ENCODE measurements at places on chromosomes 5 and 9.

GRCh38 chr5:81789033-81789432 lies 38.1 kb upstream of the SSBP2 start:
- no peak for DNase-seq

DNA sequence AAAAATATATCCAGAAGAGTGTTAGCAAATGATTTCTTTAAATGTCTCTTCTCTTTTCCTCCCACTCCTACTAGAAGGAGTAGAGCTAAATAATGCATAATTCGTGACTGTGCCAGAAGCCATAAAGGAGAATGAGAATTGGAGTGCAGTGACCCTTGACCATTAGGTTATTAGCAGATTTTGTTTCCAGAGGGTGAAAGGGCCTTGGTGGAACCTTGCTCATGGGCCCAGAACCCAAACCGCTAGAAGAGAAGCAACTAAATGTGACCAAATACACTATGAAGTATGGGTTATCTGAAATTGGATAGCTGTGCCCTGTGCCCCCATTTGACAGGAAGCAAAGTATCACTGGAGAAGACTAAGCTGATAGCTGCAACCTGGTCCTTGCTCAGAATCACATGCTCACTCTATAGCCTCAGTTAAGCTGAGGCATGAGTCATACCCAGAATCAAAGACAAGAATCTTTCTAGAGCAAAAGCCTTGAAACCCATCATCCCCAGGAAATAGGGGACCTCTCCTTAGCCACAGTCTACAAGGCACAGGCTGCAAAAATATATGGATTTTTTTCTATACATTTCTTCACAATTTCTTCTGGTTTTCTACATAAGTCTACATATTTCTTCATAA lies 36.3 kb downstream of the CAPSL start:
- no peak for DNase-seq

- no peak for DNase-seq
These were observed 316.3 kb upstream of the POU5F2 start for GRCh38 chr5:94057655-94058054.

GRCh38 chr9:39588500-39589137 lies 233.2 kb downstream of the SPATA31A1 start:
- no peak for DNase-seq

DNA sequence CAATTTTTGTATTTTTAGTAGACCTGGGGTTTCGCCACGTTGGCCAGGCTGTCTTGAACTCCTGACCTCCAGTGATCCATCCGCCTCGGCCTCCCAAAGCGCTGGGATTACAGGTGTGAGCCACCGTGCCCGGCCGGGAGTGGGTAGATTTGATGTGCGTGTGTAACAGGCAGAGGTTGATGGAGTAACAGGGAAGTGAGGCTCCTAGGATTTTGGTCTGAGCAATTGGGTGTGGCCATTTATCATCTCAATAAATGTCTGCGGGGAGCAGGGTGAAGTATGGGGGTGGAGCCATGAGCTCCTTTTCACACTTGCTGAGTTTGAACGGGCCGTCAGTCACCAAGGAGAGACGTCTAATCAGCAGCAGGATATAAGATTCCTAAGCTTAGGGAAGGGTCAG lies 1.2 kb upstream of the REXO4 start:
- no peak for DNase-seq

DNA sequence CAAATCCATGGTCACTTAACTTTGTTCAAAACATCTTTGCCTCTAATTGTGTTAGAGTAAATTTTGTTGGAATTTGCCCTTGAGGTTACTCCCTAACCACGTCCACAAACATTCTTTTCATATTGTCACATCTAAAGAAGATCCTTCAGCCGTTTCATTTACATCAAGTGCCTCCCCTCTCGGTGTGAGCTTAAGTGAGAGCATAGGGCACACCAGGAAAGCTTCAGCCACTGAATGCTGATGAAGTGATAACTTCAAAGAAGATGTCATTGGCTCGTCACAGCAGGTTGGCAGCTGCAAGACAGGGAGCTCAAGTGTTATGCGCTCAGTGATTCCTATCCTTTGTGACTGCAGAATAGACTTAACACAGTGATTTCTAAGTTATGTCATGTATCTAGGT lies 49.6 kb upstream of the ADAMTS19 start:
- no peak for DNase-seq

GRCh38 chr9:83992407-83992806 lies 11.8 kb downstream of the RMI1 start:
- DNase-seq, result no peak

DNA sequence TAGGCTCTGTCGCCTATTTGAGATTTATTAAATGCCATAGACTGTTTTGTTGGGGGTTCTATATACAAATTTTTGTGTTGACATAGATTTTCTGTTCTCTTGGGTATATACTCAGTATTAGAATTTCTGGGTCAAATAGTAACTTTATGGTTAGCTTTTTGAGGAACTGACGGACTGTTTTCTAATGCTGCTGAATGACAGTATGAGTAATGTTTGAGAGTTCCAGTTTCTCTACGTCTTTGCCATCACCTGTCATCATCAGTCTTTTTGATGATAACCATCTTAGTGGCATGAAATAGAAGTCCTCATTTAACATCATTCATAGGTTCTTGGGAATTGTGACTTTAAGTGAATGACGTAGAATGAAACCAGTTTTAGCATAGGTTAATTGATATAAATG lies 60.1 kb downstream of the CCDC171 start:
- DNase-seq, result no peak

- DNase-seq, result no peak
These were observed 103.7 kb downstream of the ATPSCKMT start for GRCh38 chr5:10145923-10146401.

- no peak for DNase-seq
These were observed 148.8 kb downstream of the CCDC192 start for GRCh38 chr5:127851964-127852363.

DNA sequence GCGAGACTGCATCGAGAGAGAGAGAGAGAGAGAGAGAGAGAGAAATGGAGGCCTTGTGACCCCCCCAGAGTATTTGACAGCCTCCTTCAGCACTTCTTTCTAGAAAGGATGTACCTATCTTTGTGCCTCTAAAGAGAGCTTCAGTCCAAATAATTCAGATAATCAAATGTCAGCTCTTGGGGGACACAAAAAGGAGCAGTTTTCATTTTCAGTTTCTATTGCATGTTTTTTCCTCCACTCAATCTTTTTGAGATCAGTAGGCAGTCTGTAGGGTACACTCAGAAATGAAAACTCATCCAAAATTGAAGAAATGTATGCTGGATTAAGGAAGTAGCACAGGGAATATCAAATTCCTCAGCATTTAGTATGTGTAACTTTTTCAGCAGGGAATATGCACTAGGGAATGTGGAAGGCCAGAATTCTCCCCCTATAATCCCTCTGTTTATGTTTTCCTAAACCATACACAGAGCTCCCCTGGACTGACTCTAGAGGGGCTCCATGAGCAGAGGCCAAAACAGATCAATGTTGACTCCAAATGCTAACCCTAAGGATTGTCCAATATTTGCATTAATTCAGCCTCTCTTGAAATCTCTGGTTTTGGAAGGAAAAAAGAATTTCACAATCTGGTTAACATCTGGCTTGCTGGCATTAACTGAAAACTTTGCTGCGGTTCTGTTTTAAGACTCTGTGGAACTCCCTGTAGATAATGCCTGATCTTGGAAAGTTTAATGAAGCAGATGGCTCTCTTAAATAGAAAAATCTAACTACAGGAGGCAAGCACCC lies 250.1 kb downstream of the CEMIP2 start:
- no peak for DNase-seq

- DNase-seq, result no peak
These were observed 209.0 kb downstream of the CWC27 start for GRCh38 chr5:64977779-64978178.

DNA sequence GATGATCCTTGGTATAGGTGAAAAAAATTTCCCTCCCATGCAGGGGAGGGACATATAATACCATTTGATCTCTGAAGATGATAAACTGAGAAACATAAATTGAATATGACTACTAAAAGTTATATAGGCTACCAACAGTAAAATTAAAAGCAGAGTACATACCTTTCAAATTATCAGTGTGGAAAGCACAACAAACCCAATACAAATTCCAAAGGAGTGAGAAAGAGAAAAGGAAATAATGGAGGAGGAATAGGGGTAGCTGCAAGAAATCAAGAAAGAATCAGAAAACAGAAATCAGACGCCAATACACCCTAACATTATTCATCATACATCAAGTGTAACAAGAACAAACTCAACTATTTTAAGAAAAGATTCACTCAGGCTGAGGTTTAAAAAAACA lies 17.7 kb downstream of the GNAQ start:
- DNase-seq, result no peak

GRCh38 chr9:75814667-75815066 lies 75.8 kb upstream of the PCSK5 start:
- DNase-seq, result no peak

DNA sequence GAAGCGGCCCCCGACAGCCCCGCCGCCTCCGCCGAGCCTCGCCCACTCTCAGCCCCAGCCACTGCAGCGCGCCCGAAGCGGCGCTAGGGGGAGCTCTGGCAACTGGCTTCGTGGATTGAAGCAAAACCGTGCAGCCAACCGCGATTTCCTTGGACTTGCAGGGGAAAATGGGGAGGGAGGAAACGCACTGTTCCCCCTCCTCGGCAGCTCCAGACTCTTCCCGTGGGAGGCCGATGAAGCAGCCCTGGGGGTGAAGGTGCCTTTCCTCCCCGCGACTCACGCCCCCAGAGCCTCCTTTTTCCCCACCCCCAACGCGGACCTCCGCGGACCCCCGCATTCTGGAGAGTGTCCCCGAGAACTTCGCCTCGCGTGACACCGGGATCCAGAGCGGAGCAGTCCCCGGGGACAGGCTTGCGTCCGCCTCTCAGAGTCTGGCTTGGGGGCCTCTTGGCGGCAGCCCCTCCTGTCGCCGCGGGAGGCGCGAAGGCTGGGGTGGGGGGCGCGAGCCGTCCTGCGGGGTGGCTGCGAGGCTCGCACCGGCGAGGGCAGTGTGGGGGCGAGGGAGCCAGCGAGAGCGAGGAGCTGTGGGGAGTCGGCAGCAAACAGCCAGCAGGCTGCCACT lies 3.8 kb downstream of the IER5L start:
- peak; percentile 61 for DNase-seq

DNA sequence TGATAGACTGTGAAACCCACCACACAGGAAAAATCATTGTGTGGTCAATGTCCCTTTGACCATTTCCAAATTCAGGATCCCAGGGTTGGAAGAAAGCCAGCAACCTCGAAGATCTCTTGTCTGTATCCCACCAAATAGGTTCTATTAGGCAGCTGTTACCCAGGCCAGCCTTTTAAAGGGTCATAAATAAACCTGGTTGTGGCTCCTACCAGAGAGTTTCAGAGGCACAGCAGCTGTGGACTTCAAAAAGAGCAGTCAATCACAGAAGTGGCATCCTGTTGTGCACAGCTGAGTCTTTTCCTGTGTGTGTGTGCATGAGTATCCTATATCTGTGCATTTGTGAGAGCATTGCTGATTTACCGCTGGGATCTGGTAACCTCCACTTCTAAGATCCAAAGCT lies 23.7 kb upstream of the OR2S2 start:
- no peak for DNase-seq

- no peak for DNase-seq
These were observed 13.2 kb upstream of the LVRN start for GRCh38 chr5:115949096-115949495.

- no peak for DNase-seq
These were observed 974 bp downstream of the CLINT1 start for GRCh38 chr5:157857816-157858526.

- peak; percentile 21 for DNase-seq
These were observed at the start of gene SEMA6A for GRCh38 chr5:116574367-116575325. SEMA6A (minus strand) TSS chr5:116574823; CDS start chr5:116504944, 69,879 bp downstream.

DNA sequence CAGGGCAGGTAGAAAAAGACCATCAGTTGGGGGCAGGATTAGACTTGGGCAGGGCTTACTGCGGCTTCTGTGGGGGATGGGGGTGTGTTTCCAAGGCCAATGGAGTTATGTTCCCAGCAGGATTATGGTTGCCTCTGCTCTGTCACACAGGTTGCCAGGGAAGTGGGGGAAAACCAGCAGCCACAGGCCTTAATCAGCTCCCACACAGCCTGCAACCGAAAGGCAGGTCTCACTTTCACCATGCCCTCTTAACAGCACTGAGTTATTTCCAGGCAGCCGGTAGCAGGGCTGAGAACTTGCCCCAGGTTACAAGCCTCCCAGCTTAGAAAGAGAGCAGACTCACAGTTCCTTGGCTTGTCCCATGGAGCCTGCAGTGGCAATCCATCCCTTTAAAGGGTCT lies 205.5 kb downstream of the FGF10 start:
- no peak for DNase-seq

DNA sequence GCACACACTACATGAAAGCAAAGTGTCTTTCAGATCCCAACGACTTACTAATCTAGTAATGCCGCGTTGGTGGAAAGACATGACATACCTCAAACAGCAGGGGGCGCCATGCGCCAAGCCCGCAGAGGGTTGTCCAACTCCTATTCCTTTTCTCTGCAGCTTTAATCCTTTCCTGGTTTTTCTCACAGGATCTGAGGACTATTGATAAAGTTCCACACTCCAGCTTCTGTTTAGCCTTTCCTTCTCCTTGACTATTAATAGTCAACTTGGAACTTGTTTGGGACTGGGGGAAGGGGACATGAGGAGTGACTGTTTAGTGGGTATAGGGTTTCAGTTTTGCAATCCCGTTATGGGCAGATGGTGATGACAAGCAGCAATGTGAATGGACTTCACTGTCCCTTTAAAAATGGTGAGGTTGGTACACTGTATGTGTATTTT lies 62.9 kb downstream of the OTULIN start:
- DNase-seq, result peak; percentile 46

DNA sequence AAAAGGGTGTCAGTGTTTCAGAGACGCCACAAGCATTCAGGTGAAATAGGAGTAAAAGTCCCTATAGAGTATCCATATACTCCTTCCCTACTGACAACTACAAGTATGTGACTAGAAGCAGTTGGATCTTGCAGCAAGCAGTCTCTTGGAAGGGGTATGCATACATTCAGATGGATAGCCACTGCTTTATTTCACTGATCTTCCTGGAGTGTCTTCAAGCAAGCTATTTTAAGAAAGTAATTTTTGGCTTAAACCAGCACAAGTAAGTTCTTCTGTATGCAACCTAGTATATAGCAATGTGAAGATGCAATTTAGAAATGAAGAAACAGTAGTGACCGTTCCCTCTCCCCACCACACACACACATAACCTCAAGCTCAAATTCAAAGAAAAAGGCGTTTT lies 446.8 kb upstream of the CDH18 start:
- no peak for DNase-seq

DNA sequence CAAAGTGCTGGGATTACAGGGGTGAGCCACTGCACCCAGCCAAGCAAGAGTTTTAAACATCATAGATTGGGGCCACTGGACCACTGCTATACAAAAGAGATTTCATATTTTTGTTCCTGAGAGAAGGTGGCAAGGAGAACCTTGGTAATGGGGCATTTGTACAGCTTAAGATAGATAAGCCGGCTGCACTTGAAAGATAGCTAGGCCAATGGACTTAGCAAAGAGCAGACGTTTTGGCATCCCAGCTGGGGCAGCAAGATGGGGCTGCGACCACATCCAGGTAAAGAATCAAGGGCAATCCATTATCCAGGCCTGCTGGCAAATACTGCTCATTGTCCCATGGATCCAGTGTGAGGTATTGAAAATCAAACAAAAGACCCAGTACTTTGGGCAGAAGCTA lies 3.9 kb upstream of the ISCA1 start:
- no peak for DNase-seq

Measured in stimulated activated CD8-positive, alpha-beta memory T cell treated with anti-CD3 and anti-CD28 coated beads, Interleukin-7, amount 100 ng/mL, for 24 hours (primary cell).